Spinal cord (tissue), 10 donors: ENCODE measurements at places on chromosomes 13 and 19.

- DNase-seq: no peak
These were observed at the start of gene GAMT for GRCh38 chr19:1401138-1401888. TSS of gene GAMT (minus strand) at chr19:1401542. CDS start at chr19:1401476, 66 bp downstream.

DNA sequence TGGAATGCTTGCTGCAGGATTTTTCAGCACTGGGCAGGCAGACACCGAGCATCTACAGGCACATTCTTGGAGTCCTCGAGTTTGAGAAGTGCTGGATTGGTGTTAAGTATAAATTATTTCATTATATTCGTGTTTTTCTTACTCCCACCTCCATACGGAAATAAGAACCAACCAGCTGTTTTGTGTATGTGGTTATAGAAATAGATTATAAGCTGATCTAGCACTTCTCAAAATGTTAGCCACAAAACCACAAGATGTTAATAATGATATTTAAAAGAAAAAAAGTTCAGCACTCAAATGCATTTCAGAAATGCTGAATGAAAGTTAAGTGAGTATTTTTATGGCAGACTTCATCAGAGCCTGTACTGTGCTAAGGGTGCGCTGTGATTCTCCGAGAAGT is 24.0 kb upstream of the TEX29 start:
- no peak for DNase-seq

- no peak for DNase-seq
These were observed 25.6 kb downstream of the EPS15L1 start for GRCh38 chr19:16446108-16446723.

GRCh38 chr19:29623726-29624488 is 17.8 kb downstream of the POP4 start:
- no peak for DNase-seq

DNA sequence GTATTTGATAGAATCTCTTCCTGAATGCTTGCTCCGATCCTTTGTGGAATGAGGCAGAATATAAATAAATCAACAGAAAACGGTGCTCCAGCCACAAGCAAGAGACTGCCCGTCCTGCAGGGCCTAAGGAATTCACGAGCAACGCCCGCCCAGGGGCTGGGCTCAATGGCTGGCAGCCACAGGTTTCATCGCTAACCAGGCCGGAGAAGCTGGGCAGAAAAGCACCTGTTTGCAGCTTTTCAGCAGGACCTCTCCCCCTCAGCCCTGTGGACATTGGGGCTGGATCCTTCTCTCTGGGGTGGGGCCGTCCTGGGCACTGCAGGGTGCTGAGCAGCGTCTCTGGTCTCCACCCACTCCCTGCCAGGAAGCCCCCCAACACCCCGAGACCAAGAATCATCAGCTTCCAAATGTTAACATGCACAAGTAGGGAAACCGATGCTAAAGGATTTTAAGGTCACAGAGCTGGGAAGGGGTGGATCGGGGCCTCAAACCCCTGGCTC is 102.5 kb downstream of the GADD45B start:
- peak; percentile 22 for DNase-seq

GRCh38 chr19:38252941-38253691 is 3.1 kb downstream of the PPP1R14A start:
- DNase-seq: no peak

GRCh38 chr19:34408411-34408810 is 4.2 kb downstream of the PDCD2L start:
- no peak for DNase-seq

DNA sequence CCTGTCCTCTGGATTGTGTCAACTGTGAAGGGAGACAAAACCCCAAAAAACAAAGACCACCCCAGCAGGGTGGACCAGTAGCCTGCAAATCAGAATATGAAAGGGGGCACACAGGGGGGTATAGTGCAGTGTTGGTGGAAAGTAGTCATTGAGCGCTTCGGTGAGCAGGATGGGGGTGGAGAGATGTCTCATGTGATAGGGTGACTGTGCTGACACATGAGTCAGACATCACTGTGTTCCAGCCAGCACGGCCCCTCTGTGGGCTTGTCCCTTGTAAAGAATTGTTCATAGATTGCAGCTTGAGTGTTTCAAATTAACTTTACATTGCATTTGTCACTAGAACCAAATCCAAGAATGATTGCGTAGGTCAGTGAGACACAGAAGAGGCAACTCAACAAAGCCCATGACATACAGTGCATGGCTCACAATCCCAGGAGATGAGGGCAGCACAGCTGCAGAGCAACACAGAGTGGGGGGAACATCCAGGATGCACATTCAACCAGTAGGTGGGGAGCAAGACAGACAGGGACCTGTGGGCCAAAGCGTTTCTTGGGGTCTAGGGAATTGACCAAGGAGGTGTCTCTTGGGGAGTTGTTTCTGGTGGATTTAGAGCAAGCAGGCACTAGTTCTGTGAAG is 7.5 kb downstream of the ZNF440 start:
- DNase-seq: no peak

DNA sequence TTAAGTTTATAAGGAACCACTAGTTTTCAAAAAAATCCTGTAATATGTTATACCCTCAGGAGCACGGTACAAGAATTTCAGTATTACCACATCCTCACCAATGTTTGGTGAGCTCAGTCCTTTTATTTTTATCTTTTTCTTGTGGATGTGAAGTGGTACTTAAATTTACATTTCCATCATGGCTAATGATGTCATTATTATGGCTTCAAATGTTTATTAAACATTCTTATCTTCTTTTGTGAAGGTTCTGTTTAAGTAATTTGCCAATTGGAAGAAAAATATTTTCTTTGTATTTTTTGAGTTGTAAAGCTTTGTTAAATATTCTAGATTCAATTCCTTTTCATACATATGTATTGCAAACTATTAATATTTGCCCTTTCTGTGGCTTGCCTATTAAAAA is 291.0 kb downstream of the ENOX1 start:
- no peak for DNase-seq

DNA sequence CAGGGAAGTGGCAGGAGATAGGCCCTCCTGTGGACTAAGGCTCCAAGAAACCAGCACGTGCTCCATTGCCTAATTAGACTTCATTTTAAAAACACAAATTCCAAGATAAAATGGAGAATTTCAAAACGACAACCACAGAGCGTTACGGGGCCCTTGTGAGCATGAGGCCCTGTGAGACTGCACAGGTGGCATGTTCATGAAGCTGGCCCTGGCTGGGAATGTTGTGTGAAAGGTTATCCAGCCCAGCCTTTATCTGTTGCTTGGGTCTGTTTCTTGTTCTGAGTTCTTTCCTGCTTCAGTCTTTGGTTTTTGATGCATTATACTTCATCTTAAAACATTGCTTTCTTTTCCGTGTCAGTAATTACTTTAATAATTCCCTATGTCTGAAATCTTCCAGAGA is 99.0 kb downstream of the LACC1 start:
- no peak for DNase-seq

- DNase-seq: no peak
These were observed 112.8 kb downstream of the RAB20 start for GRCh38 chr13:110448677-110449076.

GRCh38 chr19:6761053-6761676 is 6.1 kb downstream of the SH2D3A start:
- no peak for DNase-seq

- DNase-seq: no peak
These were observed 9.3 kb downstream of the GSK3A start for GRCh38 chr19:42233106-42233505.

GRCh38 chr13:63517371-63517770 is 2101.7 kb upstream of the PCDH20 start:
- no peak for DNase-seq

DNA sequence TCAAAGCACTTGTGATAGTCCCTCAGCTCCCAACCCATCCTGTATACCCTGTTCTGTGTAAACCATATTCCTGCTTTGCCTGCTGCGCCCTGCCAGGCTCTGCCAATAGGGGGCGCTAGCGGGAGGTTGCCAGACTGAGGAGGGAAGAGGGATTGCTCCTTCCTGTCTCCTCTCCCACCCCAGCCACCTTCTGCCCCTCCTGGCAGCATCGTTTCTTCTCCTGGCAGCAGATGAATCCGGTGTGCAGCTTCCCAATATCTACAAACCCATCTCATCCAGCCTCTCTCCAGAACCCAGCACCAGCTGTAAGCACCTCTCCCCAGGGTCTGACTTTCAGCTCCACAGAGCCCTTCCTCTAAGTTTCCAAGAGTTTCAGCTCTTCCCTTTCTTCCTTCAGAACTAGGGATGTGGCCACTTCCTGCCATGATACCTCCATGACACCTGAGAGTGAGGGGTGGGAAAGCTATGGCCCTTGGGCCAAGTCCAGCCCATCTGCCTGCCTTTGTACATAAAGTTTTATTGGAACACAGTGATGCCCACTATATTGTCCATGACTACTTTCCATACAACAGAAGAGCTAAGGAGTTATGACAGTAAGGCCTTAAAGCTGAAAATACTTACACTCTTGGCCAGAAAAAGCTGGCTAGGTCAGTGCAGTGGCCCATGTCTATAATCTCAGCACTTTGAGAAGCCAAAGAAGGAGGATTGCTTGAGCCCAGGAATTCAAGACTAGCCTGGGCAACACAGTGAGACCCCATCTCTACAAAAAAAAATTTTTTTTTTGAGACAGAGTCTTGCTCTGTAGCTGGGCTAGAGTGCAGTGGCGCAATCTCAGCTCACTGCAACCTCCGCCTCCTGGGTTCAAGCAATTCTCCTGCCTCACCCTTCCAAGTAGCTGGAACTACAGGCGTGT is 34.5 kb upstream of the ATP1A3 start:
- no peak for DNase-seq

GRCh38 chr13:79663435-79663834 is 182.5 kb downstream of the NDFIP2 start:
- DNase-seq: no peak

DNA sequence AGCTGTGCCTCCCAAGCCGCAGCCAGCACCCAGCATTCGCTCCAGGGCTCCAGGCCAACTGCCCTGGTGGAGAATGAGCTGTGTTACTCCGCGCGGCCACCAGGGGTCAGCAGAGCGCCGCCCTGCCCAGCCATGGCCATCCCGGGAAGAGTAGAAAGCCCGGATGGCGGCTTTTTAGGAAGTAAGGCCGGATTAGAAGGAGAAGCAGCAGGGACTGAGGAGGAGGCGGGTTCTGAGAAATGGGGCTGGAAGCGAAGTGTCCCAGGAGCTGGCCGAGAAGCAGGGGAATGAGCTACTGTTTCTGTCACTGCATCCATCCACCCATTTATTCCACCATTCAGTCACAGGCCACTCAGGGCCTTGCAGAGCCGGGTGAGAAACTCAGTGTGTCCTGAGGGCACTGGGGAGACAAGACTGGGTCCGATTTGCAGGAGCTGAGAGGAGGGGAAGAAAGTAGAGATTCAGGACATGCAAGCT is 6.6 kb upstream of the NPAS1 start:
- peak; percentile 87 for DNase-seq

- DNase-seq: peak; percentile 82
These were observed 6.2 kb downstream of the CPAMD8 start for GRCh38 chr19:17020385-17020784.

- DNase-seq: no peak
These were observed 86.9 kb downstream of the CDK8 start for GRCh38 chr13:26340807-26341206.

- DNase-seq: peak; percentile 87
These were observed 47.2 kb downstream of the LYL1 start for GRCh38 chr19:13055213-13056051.

GRCh38 chr13:110562696-110563462 is 1.4 kb upstream of the RAB20 start:
- DNase-seq: no peak

DNA sequence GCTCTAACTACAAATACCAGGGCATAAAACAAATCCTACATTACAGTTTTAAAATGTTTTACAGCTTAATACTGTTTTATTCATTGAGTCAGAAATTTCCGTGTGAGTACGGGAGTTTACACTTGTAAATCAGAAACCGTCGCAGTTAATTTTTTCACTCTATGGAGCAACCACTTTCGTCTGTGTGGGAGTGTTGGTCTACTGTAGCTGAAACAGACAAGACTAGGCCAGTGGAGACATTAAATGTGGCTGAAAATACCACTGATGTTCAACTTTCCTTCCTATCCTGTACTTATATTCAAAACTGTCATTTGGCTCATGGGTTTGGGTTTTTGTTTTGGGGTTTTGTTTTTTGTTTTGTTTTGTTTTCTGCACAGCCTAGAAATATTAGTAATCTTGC is 268.7 kb downstream of the DCT start:
- no peak for DNase-seq

GRCh38 chr13:38933786-38934185 is 56.8 kb downstream of the STOML3 start:
- DNase-seq: no peak

DNA sequence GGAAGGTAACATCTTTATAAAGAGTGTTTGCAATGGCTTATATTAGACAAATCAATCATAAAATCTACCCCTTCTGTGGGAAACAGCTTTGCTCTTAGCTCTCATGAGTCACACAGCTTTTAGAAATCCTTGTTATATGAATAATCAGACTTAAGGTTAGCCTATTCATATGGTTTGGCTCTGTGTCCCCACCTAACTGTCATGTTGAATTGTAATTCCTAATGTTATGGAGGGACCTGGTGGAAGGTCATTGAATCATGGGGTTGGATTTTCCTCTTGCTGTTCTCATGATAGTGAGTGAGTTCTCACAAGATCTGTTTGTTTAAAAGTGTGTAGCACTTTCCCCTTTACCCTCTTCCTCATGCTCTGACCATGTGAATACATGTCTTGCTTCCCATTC is 704.2 kb upstream of the KLHL1 start:
- no peak for DNase-seq

GRCh38 chr13:35961002-35961401 is 170.2 kb downstream of the DCLK1 start:
- DNase-seq: no peak

DNA sequence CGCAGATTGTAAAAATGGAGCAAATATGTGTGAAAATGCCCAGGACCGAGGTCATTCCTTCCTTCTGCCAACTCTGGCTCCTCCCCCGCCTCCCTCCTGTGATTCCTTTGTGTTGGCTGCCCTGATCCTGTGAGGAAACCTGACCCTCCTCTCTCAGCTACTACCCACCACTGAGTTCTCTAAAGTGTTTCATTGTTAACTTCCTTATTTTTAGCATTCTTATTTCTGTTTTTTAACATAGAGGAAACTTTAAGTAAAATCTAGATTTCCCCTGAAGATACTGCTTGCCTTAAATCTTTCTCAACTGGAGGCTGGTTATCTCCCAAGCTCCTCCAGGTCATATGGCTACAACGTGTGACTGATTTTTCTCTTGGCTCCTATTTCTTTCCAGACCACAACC is 21.7 kb upstream of the FBXL3 start:
- DNase-seq: no peak

- DNase-seq: no peak
These were observed 74.2 kb upstream of the CSNK1A1L start for GRCh38 chr13:37179645-37180044.

DNA sequence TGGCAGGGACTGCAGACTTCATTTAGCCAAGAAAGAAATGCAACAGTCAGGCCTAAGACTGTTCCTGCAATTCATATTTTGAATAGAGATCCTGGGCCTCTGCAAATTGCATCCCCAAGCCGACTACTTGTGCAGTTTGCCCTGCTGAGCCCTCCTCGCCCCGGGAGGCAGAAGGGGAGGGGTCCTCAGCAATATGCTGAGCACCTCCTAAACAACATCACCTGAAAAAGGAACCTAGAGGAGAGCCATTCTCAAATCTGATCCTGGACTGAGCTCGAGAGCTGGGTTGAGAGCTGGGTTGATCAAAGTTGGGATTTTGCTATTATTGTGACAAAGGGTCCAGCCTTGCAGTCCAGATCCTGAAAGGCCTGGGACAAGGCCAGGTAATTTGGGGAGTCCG is 129.8 kb downstream of the STK24 start:
- no peak for DNase-seq

- DNase-seq: no peak
These were observed 25.7 kb upstream of the LRCH1 start for GRCh38 chr13:46527237-46527636.
